ENCODE measurements at places on chromosomes 6 and 20.

- no peak for DNase-seq
These were observed 1185.0 kb upstream of the CITED2 start for GRCh38 chr6:140559458-140559857.

DNA sequence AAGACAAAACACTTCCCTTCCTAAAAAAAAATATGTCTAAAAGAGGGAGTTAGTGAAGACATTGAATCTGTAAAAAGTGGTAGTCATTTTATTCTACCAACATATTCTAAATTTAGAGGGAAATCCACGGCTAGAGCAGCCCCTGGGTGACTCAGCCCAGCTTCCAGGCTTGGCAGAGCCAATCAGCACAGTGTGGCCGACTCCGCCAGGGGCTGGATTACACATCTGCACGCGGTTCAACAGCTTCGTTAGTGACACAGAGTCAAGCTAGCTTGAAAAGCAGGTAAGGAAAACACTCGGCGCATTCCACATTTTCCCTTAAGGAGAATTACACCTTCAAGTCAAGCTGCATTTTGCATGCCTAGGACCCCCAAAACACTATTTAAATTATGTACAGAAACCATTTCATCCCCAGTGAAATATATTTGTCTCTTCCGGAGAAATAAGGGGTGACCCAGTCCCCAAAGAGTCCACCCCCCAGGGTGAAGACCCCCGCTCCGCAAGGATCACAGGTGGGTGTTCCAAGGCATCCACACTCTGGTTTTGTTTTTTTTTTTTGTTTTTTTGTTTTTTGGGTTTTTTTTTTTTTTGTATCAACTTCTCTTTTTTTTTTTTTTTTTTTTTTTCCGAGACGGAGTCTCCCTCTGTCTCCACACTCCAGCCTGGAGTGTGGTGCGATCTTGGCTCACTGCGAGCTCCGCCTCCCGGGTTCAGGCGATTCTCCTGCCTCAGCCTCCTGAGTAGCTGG, 58.4 kb upstream of the ARID1B start:
- DNase-seq: no peak

GRCh38 chr6:139386404-139386803, 12.0 kb upstream of the CITED2 start:
- no peak for DNase-seq

GRCh38 chr20:2826655-2827054, 10.5 kb downstream of the TMEM239 start:
- DNase-seq: no peak

- DNase-seq: no peak
These were observed 38.4 kb upstream of the ZNF217 start for GRCh38 chr20:53631909-53632662.

GRCh38 chr20:44023515-44024371, 109.1 kb downstream of the TOX2 start:
- DNase-seq: no peak

- DNase-seq: no peak
These were observed 41.6 kb downstream of the PLAGL2 start for GRCh38 chr20:32165836-32166545.

- DNase-seq: no peak
These were observed 40.6 kb downstream of the KCNS1 start for GRCh38 chr20:45060294-45060693.

- no peak for DNase-seq
These were observed 4.9 kb upstream of the BEND6 start for GRCh38 chr6:56949925-56950495.

- no peak for DNase-seq
These were observed 123.2 kb downstream of the GPX5 start for GRCh38 chr6:28648878-28649375.

GRCh38 chr6:72283571-72283970, 338.3 kb upstream of the KCNQ5 start:
- DNase-seq: no peak

DNA sequence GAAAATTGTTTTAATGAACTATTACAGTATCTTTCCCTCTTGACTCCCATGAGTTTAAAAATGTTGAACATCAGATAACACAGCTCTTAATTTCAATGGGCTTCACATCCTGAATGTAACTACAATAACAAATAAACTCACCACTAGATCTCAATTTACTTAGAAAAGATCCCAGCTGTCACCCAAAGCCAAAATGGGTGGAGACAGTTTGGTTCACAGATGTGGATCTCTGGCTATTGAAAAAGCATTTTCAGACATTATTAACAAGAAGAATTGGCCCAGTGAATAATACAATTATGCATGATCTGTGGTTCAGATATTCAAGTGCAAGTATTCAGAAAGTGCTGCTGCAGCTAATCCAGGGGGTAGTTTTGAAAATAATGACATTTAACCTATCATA, 184.7 kb upstream of the RALGAPA2 start:
- DNase-seq: no peak

- no peak for DNase-seq
These were observed 26.3 kb upstream of the TFB1M start for GRCh38 chr6:155340464-155341129.

DNA sequence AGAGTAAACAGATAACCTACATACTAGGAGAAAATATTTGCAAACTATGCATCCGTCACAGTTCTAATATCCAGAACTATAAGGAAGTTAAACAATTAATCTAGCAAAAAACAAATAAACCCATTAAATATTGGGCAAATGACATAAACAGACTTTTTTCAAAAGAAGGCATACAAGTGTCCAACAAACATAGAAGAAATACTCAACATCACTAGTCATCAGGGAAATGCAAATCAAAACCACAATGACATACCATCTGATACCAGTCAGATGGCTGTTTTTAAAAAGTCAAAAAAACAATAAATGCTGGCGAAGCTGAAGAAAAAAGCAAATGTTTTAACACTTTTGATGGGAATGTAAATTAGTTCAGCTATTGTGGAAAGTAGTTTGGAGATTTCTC, 1117.7 kb upstream of the MAP3K7 start:
- no peak for DNase-seq

DNA sequence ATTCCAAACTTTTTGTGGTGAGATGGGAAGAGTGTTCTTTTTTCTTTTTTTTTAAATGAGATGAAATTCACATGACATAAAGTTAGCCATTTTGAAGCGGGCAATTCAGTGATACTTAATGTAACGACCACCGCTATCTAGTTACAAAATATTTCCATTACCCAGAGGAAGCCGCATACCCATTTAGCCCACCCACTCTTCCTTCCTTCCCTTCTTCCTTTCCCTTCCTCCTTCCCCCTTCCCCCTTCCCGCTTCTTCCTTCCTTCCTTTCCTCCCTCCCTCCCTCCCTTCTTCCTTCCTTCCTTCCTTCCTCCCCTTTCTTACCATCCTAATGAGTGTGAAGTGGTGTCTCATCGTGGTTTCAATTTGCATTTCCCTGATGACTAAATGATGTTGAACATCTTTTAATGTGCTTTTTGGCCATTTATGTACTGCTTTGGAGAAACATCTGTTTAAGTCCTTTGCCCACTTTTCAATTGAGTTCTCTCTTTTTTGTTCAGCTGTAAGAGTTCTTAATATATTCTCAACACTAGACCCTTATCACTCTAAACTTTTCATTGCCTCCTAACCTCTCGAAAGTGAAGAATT, 371.1 kb downstream of the FARS2 start:
- no peak for DNase-seq

GRCh38 chr20:15799871-15800270, 773.4 kb downstream of the KIF16B start:
- DNase-seq: no peak

- no peak for DNase-seq
These were observed 5.9 kb downstream of the MAP7 start for GRCh38 chr6:136544326-136544725.

GRCh38 chr6:112235956-112236355, 18.4 kb downstream of the LAMA4 start:
- no peak for DNase-seq

DNA sequence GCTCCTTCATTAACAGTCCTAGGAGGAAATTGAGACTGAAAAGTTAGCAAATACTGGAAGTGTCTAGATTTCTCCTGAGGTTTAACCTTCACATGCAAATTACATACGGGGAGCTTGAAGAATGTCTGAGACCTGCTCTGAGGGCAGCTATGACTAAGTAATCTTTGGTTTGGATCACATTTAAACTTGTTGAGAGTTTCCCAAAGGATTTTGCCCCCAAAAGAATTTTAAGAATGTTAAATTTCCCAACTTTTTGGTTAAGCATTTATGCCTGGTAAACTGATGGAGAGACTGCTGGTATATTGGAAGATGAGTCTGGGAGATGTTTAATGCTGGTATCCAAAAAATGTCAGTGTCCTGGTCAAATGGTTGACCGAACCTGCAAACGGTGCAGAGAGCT, 97.0 kb downstream of the RREB1 start:
- no peak for DNase-seq

DNA sequence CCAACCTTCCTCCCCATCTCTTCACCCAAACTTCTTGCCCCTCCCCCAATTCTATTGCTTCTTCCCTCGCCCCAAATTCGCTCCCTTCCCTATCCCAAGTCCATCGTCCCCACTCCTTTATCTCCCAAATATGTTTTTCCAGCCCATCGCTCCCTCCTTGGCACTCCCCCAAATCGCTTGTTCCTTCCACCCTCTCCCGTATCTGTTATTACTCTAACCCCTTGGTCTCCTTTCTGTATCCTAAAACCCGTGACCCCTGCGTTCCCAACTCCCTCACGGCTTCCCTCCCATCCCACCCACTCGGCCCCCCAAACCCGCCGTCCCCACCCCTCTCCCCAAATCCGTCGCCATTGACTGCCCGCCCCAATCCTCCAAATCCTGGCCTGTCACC, 584 bp downstream of the MTCH1 start:
- no peak for DNase-seq

DNA sequence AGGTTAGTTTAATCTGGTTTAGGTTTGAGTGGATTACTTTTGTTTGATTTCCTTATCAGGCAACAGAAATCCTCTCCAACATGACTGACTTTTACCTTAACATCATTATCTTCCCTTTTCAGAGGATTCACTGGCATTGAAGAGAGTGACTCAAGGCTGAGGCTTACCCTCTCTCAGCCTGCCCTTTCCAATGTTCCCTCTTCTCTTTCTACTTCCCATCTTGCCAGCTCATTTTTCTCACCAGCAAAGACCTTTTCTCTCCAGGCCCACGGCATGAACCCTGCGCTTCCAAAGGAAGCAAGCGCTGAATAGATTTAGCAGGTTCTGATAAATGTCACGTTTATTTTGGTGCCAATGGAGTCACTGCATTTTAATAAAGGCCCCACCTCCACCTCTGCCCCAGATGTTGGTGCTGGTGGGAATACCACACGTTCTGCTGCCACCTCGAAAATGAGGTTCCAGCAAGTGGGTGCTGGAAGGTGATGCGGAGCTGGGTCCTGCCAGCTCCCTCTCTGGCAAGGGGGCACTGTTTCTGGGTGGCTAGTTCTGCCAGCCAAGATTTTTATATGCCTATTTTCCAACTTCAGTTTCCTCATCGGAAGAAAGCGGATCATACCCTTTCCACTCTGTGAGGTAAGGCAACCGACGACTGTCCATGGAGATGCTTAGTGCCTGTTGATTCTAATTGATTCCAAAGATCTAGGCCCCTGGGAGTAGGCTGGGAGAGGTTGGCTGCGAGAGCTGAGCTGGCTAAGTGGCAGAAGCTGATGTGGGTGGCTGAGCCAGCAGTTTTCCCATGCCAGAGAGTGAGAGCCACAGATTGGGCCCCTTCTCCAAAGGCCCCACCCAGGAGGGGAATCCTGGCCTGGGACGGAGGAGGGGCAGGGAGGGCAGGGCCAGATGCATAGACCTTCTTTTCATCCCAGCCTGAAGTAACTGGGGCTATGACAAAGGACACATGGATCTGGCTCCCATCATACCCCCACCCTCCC, 87.7 kb upstream of the MAFB start:
- no peak for DNase-seq

- no peak for DNase-seq
These were observed 514.0 kb upstream of the BTBD3 start for GRCh38 chr20:11403711-11404110.

GRCh38 chr6:112281821-112282615, 27.7 kb upstream of the LAMA4 start:
- no peak for DNase-seq

DNA sequence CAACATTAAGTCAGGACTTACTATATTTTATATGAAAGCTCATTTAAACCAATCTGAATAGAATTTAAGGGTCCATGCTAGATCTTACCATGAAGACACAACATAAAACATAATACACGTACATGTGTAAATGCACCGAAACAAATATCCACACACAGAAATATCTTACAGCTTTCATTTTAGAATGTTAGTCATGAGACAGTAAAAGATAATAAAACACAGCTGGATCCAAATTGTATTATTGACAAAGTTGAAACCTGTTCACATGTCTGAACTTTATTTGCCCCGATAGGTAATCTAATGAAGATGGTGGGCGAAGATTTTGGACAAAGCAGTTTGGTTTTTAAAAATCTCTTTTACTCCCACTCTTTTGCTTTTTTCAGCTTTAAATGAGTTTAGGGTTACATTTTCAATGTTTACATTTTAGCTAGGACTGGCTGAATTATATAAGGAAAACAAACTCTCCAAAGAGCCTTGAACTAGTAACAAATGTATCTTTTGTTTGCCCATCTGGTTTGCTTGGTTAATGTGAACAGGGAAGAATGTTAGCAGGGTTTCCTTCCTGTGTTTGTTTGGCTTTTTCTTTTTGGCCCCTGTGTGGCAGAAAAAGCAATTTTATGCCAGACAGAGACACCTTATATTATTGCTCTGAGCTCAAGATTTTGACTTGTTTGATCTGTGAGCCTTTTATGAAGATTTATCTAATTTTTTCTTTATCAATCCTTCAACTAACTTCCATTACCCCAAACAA, 5.1 kb upstream of the TMEM181 start:
- DNase-seq: no peak

DNA sequence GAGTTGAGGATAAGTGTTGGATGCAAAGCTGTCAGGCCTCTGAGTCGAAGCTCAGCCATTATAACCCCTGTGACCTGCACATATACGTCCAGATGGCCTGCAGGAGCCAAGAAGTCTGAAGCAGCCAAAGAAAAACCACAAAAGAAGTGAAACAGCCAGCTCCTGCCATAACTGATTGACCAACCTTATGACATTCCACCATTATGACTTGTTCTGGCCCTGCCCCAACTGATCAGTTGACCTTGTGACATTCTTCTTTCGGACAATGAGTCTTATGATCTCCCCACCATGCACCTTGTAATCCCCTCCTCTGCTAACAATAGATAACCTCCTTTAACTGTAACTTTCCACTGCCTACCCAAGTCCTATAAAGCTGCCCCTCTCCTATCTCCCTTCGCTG, 133.7 kb upstream of the AGPAT4 start:
- DNase-seq: no peak

DNA sequence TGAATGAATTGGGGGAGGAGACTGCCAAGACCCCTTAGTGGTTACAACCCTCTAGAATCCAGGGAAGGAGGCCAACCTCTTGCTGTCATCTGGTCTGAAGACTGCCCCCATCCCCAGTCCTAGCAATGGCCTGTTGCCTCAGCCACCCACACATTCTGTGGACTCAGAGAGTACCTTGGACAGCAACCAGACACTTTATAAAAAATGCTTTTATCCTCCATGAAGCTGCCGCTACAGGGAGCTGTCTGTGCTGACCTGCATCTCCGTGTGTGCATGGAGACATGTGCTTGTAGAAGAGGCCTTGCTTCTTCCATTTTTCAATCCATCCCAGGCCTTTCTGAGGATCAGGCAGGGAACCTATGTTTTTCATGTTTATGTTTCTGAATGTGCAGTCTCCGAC, 15.2 kb downstream of the CDH22 start:
- DNase-seq: no peak
